T-helper 1 cell (primary cell): ENCODE measurements at places on chromosomes 11 and 22.

DNA sequence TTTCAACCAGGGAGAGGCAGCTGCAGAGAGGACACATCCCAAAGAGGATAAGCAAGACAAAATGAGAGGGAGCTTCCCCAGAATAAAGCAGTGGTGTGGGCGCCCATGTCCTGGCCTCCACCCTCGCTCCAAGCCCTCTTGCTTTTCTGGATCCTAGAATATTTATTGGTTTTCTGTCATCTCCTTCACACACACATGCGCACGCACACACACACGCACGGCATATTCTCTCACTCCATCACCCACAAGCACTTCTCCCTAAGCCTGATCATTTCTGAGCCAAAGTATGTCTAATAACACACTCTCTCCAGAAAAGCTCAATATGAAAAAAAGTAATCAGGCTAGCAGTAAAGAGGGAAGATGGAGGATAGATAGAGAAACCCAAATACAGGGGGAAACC, 7.6 kb downstream of the IGSF9B start:
- DNase-seq = no peak

- no peak for DNase-seq
Observed at GRCh38 chr11:35058669-35059434, 80.1 kb upstream of the CD44 start.

GRCh38 chr11:120372296-120372695, 36.1 kb downstream of the ARHGEF12 start:
- no peak for DNase-seq

- DNase-seq = no peak
Observed at GRCh38 chr11:124717421-124717785, 22.3 kb upstream of the NRGN start.

DNA sequence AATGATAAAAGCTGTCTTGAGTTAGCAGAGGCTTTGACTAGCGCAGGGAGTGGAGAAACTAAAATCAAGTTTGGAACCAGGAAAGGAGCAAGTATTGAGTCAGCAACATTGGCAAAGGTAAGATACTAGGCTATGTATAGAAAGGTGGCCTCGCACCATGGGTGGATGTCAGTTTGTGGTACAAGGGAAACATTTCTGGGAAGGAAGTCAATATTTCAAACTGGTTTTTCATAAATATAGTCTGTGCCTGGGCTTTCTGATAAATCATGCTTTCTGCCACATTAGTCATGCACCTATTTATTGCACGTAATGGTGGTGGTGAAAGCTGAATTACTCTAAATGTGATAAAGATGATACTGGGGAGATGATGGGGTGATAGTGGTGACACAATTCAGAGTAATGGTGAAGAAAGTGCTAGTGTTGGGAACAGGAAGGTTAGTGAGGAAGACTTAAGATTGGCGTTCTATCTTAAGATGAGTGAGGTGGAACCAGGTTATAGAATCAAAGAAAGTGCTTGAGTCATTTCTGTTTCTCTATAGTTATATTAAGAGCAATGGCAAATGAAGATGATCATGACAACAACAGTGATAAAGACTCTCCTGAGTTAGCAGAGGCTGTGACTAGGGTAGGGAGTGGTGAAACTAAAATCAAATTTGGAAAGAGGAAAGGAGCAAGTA, 729.0 kb downstream of the FAM181B start:
- no peak for DNase-seq

- DNase-seq = no peak
Observed at GRCh38 chr11:72836111-72836510, 21.9 kb downstream of the ATG16L2 start.

GRCh38 chr22:18929459-18929858, 6.6 kb downstream of the PRODH start:
- no peak for DNase-seq

GRCh38 chr22:32206774-32207758, 2.2 kb upstream of the RFPL2 start:
- DNase-seq = peak; percentile 30

- DNase-seq = no peak
Observed at GRCh38 chr11:15451713-15452112, 337.0 kb downstream of the INSC start.

DNA sequence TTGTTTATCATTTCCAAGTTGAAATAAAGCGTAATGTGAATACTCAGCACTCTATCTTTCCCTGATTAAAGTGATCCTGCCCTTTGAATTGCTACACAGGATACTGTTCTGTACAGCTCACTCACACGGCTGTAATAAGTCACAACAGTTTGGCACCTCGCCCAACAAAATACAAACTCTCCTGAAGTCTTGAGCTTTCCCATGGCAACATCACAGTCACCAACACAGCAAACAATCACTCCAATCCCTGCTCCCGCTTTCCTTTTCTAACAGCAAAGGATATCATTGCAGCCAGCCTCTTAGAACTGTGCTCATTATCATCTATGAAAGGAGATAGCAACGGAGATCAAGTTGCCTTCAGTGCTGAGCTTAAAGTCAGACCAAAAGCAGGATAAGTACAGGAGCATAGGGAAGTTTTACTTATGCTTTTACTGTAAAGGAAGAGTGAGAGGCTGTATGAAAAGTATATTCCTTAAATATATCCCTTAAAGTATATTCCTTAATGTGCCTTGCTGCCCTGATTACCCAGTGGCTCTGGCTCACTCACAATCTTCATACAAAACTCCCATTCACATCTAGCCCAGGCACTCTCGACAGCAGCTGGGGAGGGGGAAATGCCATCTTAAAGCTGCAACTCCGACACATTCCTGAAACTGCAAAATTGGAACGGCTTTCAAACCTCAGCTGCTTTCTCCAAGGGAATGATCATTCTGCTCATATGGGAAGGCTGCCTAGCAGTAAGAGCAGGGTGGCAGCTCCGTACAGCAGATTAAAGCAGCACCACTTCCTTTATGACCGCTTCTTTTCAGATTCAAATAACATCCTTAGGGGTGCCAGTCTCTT, 35.8 kb downstream of the MAML2 start:
- DNase-seq = no peak

GRCh38 chr22:32050678-32051515, 7.8 kb downstream of the SLC5A1 start:
- no peak for DNase-seq

- DNase-seq = no peak
Observed at GRCh38 chr22:38088629-38089473, 4.9 kb upstream of the SLC16A8 start.

DNA sequence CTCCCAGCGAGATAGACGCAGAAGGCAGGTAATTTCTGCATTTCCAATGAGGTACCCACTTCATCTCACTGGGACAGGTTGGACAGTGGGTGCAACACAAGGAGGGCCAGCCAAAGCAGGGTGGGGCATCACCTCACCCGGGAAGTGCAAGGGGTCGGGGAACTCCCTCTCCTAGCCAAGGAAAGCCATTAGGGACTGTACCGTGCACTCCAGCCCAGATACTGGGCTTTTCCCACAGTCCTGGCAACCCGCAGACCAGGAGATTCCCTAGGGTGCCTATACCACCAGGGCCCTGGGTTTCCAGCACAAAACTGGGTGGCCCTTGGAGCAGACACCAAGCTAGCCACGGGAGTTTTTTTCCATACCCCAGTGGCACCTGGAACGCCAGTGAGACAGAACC, 17.2 kb downstream of the TRPC6 start:
- DNase-seq = no peak

DNA sequence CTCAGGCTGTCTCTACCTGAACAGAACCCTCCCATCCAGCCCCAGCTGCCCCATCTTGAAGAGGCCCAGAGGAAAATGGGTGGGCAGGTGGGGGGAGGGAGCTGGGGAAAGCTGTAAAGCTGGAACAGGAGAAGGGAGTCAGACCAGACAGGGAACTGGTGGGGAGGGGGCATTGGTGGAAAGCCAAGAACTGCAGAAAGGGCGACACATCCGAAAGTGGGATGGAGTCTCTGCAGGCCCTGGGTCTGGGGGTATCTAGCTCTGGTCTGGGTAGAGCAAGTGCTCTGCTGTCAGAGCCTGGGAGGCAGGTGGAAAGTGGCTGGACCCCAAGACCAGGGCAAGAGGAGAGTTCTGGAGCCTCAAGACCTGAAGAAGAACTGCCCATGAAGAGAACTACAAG, 7.7 kb downstream of the TMPRSS13 start:
- DNase-seq = no peak

GRCh38 chr22:25746012-25746373, 4.0 kb downstream of the MYO18B start:
- DNase-seq = no peak

GRCh38 chr11:81159900-81160299, 1573.8 kb downstream of the FAM181B start:
- DNase-seq = no peak

DNA sequence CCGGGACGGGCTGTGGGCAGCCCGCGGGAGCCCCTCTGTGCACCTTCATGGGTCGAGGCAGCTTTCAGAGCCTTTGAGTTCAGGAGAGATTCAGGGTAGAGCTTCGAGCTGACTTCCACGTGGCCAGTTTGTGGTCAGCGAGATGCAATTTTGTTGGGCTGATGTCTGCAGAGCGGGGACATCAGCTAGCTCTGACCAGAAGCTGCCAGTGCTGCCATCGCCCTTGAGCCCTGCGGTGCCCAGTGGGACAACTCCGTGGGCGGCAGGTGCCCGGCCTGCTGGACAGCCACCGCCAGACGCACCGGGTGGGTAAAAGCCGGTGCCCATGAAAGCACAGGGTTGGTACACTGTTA, 719 bp downstream of the TALDO1 start:
- no peak for DNase-seq

GRCh38 chr11:91243051-91243450, 981.6 kb upstream of the FAT3 start:
- no peak for DNase-seq

GRCh38 chr11:80944758-80945157, 1503.9 kb upstream of the TENM4 start:
- DNase-seq = no peak

DNA sequence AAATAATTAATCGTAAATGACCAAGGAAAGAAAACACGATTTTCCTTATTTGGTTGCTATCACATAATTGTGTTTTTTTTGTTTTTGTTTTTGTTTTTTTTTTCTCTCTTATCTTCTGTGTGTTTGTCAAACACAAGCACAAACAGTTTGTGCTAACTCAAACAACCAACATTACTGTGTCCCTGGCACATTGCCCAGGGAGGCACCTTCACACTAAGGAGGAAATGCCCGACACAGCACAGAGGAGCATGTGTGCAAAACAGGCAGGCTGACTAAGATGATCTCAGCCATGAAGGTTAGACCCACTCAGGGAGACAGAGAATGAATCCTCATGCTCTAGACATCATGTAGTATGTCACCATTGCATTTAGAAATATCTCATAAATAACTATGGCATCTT, 130.1 kb downstream of the SOX6 start:
- DNase-seq = no peak

- DNase-seq = no peak
Observed at GRCh38 chr22:44505796-44506354, 7.8 kb upstream of the RTL6 start.

- DNase-seq = no peak
Observed at GRCh38 chr22:36764641-36765040, 11.3 kb downstream of the IFT27 start.

DNA sequence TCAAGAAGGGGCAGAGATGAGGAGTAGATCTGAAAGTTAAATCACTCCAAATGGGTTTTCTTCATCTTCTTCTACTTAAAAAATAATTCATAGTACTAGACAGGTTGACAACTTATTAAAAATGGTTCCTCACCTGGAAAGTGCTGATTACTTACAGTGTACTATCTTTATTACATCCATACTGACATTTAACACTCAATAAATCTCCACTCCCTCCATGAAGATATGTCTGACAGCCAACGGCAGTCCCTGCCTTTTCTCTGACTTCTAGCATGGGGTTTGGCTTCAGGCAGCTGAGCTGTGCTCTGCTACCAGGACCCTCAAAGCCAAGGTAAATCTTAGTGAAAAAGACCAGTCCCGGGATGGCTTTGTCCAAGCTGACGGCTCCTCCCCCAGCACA, 133.4 kb upstream of the CSNK2A3 start:
- DNase-seq = no peak

DNA sequence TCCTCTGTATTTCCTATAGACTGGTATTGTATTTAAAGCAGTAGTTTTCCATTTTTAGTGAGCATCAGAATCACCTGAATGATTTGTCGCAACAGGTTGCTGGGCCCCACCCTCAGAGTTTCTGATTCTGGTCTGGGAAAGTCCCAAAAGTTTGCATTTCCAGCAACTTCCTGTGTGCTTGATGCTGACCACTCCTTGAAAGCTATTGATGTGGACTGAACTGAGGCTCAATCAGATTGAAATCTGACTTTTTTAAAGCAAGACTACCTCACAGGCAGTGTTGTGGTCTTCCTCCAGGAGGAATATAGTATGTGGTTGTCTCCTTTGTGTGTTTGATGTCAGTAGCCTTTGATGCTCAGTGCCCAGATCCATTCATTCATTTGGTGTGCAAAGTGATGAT, 17.2 kb upstream of the MPZL2 start:
- DNase-seq = no peak

- DNase-seq = no peak
Observed at GRCh38 chr11:123161376-123162030, 33.5 kb downstream of the CLMP start.

GRCh38 chr22:47209547-47210023, 447.1 kb downstream of the TBC1D22A start:
- DNase-seq = no peak

- no peak for DNase-seq
Observed at GRCh38 chr11:69922596-69923111, 103.4 kb upstream of the FGF3 start.

DNA sequence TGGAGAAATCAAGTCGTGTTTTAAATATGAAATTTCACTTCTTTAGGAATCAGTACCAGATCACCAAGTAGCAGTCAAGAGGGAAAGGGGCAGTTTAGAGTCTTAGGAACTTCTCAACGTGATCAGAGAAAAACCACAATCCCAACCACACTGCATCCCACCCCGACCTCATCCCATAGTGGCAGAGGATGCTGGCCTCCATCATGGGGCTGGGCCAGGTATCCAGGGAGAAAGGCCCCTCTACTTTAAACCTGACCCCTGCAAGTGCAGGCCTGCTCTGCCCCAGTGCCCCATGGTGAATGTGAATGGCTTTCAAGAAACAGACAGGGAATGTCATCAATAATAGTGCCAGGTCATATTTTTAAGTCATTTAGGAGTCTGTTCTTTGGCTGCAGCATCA, 12.1 kb downstream of the CHST1 start:
- no peak for DNase-seq

- DNase-seq = no peak
Observed at GRCh38 chr22:19287076-19287707, 4.3 kb downstream of the CLTCL1 start.

GRCh38 chr11:72730243-72730642, 22.0 kb downstream of the ARAP1 start:
- DNase-seq = no peak

- no peak for DNase-seq
Observed at GRCh38 chr11:76231121-76231738, 24.9 kb upstream of the WNT11 start.

GRCh38 chr11:17407575-17407974, 19.1 kb upstream of the KCNJ11 start:
- no peak for DNase-seq
